ENCODE measurements at places on chromosomes 16 and 17.
A peak's percentile ranks its signal among the peaks of the same experiment; 100 is the strongest.

GRCh38 chr16:89422905-89423630 is 67.3 kb downstream of the ANKRD11 start:
- no peak for DNase-seq

GRCh38 chr17:62690168-62690897 is 62.9 kb downstream of the MRC2 start:
- DNase-seq: no peak

DNA sequence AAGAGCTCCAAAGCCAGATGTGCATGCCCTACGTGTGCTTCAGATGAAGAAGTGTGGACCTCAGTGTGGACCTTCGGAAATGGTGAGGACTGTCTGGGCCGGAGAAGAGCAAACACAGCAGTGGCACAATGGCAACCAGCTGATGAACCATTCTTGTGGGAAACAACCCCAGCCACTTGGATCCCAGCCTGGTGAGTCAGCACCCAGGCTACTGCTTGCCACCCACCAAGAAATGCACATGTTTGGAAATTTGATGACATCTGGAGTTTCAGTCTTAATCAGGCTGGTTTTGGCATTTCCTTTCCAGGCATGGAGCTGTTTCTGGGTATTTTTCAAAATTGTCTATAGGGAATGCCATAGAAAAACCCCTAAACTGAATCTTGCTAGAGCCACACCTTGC is 42.7 kb downstream of the DYNLRB2 start:
- DNase-seq: no peak

DNA sequence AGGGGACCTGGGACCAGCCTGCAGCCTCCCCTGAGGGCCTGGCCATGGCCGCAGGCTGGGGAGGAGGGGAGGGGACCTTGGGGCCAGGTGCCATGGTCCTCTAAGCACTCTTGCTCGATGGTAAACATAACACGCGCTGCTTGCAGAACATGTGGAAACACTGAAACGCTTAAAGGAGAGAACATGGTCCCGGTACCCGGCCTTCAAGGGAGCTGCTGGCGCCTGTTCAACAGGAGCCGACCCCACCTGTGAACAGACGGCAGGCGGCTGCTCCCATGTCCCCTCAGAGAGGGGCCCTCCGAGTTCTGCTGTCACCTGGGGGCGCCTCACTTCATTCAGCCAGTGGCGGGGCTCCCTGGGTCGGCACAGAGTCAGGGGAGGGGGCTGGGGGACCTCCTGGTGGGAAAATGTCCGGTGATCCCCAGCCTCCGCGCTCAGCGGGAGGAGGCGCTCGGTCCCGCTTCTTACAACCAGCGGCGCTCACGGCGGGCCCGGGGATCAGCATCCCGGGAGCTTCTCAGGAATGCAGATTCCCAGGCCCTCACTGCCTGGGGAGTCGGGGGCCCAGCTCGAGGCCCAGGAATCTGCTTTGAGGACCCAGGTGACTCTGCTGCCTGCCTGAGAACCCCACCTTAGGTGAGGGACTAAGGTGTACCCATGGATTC is 854 bp upstream of the SSTR5 start:
- DNase-seq: no peak

- no peak for DNase-seq
These were observed 16.7 kb upstream of the DDX52 start for GRCh38 chr17:37659925-37660324.

- no peak for DNase-seq
These were observed 97.3 kb downstream of the SDK2 start for GRCh38 chr17:73546770-73547536.

DNA sequence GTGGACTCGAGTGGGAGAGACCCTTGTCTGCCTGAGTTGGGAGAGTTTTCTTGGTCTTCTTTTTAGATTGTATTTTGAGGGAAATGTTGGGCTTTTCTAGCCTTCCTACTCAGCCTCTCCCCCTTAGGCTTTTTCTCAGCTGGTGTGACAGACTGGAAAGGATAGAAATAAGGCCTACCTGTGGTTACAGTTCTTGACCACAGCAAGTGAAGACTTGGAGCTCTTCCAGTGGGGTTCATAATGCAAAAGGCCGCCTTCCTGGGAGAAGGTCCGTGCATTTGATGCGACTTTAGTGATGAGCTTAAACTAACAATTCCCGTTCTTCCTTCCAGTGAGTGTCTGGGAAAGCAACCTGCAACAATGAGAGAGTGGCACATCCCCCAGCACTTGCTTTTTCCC is 56.8 kb downstream of the B9D1 start:
- no peak for DNase-seq

GRCh38 chr17:42276609-42277341 is 584 bp upstream of the STAT5B start:
- no peak for DNase-seq

DNA sequence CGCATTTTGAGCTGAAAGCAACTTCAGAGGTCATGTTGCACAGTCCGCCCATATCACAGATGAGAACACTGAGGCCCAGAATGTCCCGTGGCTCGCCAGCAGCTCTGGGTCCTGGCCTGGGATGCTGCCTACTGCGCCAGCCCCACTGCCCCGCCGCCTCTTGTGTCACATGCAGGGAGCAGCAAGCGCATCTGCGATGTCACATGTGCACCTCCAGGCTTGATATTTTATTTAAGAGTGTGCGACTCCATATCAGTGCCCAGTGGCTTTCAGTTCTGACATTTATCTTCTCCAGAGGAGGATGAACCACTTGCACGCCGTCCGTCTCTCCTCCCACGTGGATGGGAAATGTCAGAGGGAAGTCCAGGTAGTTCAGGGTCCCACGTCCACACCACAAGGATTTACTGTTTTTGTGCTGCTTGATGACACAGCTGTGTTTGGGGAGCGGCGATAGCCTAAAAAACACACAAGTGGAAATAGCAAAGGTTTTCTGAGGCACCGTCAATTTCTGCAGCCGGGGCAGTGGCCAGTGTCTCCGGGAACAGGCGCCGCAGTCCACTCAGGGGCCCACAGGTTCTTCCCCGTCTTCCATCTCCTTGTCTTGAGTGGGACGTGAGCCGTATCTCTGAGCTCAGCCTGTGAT is 7.0 kb upstream of the RBFOX3 start:
- DNase-seq: no peak

- DNase-seq: peak; percentile 13
These were observed 37.4 kb upstream of the EMP2 start for GRCh38 chr16:10617662-10618420.

- no peak for DNase-seq
These were observed 35.3 kb downstream of the HIC1 start for GRCh38 chr17:2090210-2090641.

DNA sequence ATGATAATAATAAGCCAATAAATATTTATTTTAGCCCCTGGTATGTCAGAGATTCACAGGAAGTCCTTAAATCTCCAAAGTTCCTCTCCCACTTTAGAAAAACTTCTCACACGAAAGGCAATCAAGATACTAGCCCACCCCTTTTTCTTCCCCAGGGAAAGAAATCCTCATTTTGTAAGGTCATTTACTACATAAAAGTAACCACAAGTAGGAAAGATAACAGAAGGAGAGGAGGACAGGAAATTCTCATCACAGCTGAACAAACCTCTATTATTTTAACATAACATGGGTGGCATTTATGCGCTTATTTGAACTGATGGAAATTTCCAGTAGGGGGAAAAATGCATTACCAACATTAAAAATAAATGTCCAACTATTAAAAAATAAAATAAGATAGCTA is 3.4 kb downstream of the FAM222B start:
- no peak for DNase-seq

DNA sequence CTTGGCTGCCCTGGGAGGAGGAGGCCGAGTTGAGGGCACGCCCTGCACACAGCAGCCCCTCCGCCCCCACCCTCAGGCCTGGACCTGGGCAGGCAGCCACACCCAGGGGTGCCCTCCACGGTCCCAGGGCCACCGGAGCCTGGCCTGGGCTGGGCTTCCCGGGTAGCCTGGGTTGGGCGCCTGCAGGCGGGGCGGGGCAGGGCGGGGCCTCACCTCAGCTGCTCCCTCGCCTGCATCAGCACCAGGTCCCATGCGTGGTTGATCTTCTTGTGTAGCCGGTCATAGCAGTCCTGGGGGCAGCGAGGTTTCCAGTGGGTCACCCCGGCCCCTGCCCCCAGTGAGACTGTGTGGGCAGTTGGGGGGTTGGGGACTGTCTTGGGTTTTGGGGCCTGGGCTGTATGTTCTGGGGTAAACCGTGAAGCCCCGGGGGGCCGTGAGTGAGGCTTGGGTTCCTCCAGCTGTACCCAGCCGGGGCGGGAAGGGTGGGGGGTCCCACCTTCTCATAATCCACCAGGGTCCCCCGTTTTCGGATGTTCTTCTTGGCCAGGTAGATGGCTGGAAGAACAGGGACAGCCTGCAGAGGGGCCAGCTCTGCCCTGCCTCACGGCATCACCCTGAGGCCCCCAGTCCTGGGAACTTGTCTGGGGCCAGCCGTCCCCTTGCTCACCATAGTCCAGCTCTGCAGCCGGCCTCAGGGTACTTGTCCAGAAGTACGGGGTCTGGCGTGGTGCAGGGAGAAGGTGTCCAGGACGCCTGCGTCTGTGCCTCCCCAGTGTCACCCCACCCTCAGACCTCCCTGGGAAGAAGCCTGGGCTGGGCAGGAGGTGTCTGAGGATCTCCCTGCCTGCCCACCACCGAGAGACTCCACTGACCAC is 2.0 kb downstream of the RGS11 start:
- DNase-seq: no peak

- DNase-seq: no peak
These were observed 8.2 kb upstream of the RPL27 start for GRCh38 chr17:42989726-42990652.

- no peak for DNase-seq
These were observed 241.7 kb downstream of the SEC14L1 start for GRCh38 chr17:77382356-77382911.

DNA sequence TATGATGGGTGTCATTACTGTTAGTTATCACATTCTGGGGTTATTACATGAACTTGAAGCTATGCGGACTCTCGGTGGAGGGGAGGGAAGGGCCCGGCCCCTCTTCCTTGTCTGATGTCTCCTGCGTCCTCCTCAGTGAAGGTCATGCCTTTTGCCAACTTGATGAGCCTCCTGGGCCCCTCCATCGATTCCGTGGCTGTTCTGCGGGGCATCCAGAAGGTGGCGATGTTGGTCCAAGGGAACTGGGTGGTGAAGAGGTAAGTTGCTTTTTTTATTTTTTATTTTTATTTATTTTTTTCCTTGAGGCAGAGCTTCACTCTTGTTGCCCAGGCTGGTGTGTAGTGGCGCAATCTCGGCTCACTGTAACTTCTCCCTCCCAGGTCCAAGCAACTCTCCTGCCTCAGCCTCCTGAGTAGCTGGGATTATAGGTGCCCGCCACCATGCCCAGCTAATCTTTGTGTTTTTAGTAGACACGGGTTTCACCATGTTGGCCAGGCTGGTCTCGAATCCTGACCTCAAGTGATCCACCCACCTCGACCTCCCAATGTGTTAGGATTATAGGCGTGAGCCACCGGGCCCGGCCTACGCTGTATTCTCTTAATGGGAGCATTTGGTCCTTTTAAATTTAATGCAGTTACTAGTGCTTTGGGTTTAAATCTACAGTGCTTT is 21.6 kb downstream of the POLR3E start:
- no peak for DNase-seq

DNA sequence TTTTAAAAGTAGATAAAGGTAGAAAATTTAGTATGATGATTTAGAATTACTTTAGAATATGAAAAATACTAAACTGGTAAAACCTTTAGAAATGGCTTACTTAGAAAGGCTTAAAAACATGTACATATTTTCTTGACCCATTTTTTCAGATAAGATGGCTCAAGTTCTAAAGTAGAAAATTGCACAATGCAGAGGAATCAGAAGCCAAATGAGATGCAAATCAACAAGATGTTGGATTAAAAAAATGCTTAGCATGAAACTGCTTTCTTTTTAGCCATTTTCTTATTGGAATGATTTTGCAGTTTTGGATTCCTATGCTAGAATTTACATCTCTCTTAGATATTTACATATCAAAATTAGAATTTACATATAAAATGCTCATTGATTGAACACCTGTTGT is 1.5 kb upstream of the KRTAP3-1 start:
- DNase-seq: no peak

DNA sequence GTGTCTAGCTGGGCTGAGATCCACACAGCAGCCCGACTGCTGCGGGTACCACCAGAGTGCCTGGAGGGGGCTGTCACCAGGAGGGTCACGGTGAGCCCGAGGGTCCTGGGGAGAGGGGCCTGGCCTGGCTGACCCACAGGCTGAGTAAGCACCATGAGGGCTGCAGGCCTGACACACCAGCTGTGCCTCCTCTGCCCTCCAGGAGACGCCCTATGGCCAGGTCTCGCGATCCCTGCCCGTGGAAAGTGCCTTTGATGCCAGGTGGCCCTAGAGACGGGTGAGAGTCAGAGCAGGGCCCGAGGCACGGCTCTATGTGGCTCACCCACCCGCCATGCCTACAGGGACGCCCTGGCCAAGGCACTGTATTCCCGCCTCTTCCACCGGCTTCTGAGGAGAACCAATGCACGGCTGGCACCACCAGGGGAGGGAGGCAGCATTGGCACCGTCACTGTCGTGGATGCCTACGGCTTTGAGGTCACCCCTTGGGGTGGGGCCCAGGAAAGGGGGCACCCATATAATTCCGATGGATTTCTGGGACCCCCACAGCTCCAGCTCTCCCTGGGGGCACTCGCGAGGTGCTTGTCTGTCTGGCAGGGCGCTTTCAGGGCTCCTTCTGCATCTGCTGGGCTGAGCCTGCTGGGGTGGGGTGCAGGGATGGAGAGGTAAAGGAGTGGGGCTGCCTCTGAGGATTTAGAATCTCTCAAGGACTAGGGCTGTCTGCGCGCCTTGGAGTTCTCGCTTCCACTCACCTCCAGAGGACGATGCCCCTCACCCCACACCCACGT is 7.1 kb downstream of the MYO15B start:
- DNase-seq: no peak

- no peak for DNase-seq
These were observed 121.0 kb upstream of the ADAMTS18 start for GRCh38 chr16:77555791-77556190.

DNA sequence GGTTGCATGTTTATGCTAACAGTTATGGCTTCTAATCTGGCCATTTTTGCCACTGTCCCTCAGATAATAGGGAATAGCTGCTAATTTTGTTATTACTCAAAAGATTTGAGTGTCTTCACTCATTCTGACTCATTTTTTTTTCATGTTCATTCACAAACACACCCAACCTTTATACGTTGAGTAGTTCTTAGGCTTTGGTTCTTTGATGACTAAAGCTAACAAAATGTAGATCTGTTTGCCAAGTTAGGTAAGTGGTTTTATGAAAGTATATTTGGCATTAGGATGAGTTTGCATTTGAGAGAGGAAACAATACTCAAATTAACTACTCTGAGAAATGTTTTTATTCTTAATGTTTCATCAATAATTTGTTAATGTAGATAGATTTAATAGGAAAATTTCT is 3.6 kb downstream of the MAP2K4 start:
- DNase-seq: no peak

GRCh38 chr16:67805718-67806427 is 487 bp downstream of the RANBP10 start:
- DNase-seq: no peak

GRCh38 chr16:20849589-20850390 is 43.5 kb downstream of the REXO5 start:
- DNase-seq: peak; percentile 65

- peak; percentile 49 for DNase-seq
These were observed 655 bp upstream of the GPR139 start for GRCh38 chr16:20074099-20074991.

- DNase-seq: no peak
These were observed 19.6 kb upstream of the RFFL start for GRCh38 chr17:35083071-35083470.
